ENCODE measurements at places on chromosomes 11 and 22. TPM values are rescaled to one million over a fixed set of nuclear protein-coding genes. Genes with fewer than 3 reads are reported as not detected.

GRCh38 chr11:18064450-18065054 is 18.5 kb upstream of the TPH1 start:
- no peaks in the 10 kb centered on the region for H3K27me3 ChIP-seq
- H3K36me3 ChIP-seq, result no peaks in the 10 kb centered on the region
- no peak for DNase-seq
- no peak overlapping the region for H3K27ac ChIP-seq

GRCh38 chr22:39690881-39691605 is 120.5 kb downstream of the CACNA1I start:
- H3K27ac ChIP-seq, result no peak overlapping the region
- no peak for DNase-seq
- peaks cover 41% of the 10 kb centered on the region for H3K27me3 ChIP-seq
- no peaks in the 10 kb centered on the region for H3K4me1 ChIP-seq
- H3K36me3 ChIP-seq, result no peaks in the 10 kb centered on the region

Gene CEP126
- total RNA-seq, result 10.9 TPM

DNA sequence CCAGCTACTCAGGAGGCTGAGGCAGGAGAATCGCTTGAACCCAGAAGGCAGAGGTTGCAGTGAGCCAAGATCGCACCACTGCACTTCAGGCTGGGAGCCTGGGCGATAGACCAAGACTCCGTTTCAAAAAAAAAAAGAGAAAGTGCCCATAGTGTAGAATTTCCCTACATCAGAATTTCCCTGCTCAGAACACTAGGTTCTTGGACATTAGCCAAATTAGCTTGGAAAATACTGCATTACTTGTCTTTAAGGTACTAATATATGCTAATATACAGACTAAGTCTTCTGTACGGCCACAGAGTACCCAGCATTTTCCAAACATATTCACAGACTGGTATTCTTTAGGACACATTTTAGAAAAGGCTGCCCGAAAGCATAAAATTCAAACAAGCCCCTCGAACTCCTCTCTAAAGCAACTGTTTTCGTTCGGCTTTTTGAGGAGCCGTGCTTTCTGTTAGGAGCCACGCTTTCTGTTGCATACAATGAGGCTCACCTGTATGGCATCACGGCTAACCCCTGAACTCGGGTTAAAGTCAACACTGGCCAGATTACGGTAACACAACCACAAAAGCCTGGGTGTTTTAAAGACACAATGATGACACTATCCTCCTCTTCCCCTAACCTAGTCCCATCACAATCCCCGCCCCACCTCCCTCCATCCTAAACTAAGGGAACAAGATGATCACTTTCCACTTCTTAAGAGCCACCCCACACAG is 18.4 kb downstream of the TNKS1BP1 start:
- peaks cover 16% of the 10 kb centered on the region for H3K36me3 ChIP-seq
- H3K4me3 ChIP-seq, result no peak overlapping the region
- peak; percentile 55 for DNase-seq
- peaks cover 38% of the 10 kb centered on the region for H3K4me1 ChIP-seq

GRCh38 chr11:31560842-31561476 is 51.4 kb downstream of the ELP4 start:
- H3K4me3 ChIP-seq, result no peak overlapping the region
- DNase-seq, result no peak
- no peak overlapping the region for H3K27ac ChIP-seq
- H3K27me3 ChIP-seq, result no peaks in the 10 kb centered on the region
- no peaks in the 10 kb centered on the region for H3K4me1 ChIP-seq
- H3K36me3 ChIP-seq, result no peaks in the 10 kb centered on the region

DNA sequence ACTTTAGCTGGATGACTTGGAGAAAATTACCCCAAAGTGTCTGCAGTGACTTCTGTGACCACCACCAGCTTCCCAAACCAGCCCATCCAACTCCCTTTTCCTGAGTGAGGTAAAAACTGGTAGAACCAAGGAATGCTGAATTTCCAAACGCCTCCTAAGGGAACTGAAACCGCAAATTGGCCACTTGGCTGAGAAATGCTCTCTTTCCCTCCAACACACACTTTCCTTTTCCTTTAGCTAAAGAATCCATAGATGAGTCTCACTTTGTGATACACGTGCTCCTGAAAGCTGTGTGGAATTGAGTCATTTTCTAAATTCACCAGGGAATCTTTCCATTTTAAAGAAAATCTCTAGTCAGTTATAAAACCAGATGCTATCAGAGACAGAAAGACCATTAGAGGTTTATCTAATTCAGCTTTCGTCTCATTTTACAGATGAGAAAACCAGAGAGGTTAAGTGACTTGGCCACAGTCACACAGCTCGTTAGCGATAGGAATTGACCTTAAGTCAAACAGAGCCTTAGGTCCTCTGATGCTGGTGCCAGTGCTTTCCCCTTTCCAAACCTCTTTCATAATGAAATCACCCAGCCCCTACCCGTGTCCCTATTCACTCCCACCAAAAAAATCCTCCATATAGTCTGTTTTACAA is 137.2 kb downstream of the COMMD9 start:
- H3K4me1 ChIP-seq, result no peaks in the 10 kb centered on the region
- no peaks in the 10 kb centered on the region for H3K36me3 ChIP-seq
- H3K27ac ChIP-seq, result no peak overlapping the region
- H3K4me3 ChIP-seq, result no peak overlapping the region
- DNase-seq, result no peak

Gene ANGPTL5
- not detected for total RNA-seq

Gene NPTXR
- total RNA-seq, result 3.9 TPM

Gene TMPRSS13
- total RNA-seq, result not detected

Gene DAGLA
- total RNA-seq, result 4.2 TPM

Gene RGL4
- total RNA-seq, result not detected

DNA sequence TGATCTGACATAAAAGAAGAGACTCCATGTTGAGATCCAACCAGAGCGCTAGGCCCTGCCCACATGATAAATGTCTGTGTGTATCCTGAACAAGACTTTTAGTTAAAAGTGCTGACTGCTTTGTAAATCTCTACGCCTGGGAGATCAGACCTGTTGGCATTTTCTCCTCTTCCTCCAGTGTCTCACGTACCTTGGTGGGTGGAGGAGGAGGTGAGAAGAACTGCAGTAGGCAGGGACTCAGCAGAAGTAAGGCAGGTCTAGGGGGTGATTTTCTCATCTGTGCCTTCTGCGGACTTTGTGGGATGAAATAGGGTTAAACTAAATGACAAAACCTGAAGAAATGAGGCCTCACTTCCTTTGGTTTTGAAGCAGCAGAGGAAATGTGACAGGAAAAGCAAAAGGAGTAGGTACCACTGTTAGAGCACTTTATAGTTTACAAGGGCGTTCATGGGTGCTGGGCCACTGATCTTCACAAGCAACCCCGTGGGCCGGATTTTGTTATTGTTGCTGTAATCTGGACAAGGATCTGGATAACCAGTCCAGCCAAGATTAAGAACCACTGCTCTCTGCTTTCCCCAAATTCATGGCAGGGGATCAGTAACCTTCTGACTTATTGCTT is 36.7 kb upstream of the PLET1 start:
- H3K27me3 ChIP-seq, result no peaks in the 10 kb centered on the region
- peaks cover 44% of the 10 kb centered on the region for H3K4me1 ChIP-seq
- H3K27ac ChIP-seq, result no peak overlapping the region

DNA sequence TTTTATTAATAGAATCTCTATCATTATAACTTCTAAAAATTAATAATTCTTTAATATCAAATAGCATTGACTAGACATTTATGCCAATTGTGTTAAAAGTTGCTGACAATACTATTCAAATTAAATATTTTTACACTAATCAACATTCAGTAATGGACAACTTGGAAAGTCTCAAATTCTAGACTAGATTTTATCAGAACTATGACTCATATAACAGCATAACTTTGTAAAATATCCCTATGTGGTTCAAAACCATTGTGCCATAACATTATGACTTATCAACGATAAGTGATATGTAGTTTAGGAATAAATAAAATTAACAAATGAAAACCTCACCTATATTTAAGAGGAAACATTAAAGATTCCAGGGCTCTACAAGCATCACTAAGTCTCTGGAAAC is 291.8 kb downstream of the SBF2 start:
- H3K4me3 ChIP-seq, result no peak overlapping the region
- DNase-seq, result no peak
- H3K36me3 ChIP-seq, result peaks cover 4% of the 10 kb centered on the region
- H3K27me3 ChIP-seq, result no peaks in the 10 kb centered on the region
- H3K4me1 ChIP-seq, result no peaks in the 10 kb centered on the region

GRCh38 chr11:122198291-122198983 is 82.4 kb upstream of the BLID start:
- peak overlapping the region; percentile 5 for H3K27ac ChIP-seq
- H3K4me3 ChIP-seq, result no peak overlapping the region
- DNase-seq, result no peak
- no peaks in the 10 kb centered on the region for H3K36me3 ChIP-seq
- H3K4me1 ChIP-seq, result peaks cover 24% of the 10 kb centered on the region

DNA sequence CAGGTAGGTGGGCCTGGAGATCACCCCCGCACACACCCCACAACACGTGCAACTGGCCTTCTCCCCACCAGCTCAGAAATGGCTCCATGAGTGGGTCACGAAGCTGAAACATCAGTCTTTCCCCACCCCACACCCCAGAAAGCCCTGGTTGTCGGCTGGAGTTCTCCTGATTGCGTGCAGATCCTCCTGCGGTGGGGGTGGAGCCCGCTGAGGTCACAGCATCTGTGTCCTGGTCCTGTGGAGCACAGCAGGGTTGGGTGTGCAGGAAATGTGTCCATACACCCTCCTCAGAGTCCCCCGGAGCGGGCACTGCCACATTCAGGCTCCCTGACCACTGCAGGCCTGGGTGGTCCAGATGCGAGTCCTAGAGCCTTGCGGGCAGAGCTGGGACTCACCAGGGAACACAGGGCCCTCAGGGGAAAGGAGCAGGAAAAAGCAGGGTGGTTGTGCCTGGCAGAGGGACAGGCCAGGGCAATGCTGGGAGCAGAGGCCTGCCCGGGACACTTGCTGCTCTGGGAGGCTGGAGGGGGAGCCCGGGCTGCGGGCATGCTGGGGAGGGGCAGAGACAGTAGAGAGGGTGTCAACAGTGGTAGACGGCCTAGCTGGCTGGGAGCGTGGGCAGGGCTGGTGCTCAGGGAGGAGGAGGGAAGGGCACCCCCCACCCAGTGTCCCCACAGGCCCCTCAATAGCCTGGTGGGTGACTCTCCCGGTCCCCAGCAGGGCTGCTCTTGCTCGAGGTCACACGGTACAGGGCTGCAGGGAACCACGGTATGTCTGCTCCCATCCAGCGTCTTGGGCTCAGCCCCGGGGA is 42.4 kb upstream of the PPARA start:
- peak; percentile 83 for DNase-seq
- H3K27ac ChIP-seq, result peak overlapping the region; percentile 84
- no peaks in the 10 kb centered on the region for H3K27me3 ChIP-seq

- H3K4me1 ChIP-seq, result peaks cover 68% of the 10 kb centered on the region
- no peak for DNase-seq
- H3K4me3 ChIP-seq, result no peak overlapping the region
- no peaks in the 10 kb centered on the region for H3K27me3 ChIP-seq
- H3K27ac ChIP-seq, result peak overlapping the region; percentile 77
- H3K36me3 ChIP-seq, result no peaks in the 10 kb centered on the region
Observed at GRCh38 chr11:46275964-46276641, 1.4 kb upstream of the CREB3L1 start.

Gene DDIAS
- 0.41 TPM for total RNA-seq

DNA sequence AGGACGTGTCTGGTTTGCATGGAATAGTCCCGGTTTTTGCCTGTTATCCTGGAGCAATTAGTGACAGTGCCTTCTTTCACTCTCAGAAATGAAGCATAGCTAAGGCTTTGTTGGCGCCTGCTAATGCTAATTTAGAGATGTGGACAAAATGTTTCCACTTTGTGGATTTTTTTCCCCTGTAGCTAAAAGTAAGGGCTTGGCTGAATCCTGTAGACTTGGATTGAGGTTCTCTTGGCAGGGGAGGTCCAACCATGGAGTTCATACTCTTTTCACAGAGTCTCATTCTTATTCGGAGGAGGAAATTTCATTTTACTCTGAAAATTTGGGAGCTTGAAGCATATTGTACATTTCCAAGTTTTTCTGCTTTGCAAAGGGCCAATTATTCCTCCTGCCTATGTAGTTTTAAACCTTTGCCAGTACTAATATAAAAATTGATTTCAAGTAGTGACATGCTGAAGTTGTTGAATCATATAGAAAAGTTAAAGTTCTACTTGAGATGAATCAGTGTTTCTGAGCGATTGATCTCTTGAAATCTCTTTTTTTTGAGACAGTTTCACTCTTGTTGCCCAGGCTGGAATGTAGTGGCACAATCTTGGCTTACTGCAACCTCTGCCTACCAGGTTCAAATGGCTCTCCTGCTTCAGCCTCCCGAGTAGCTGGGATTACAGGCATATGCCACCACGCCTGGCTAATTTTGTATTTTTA is 20.0 kb downstream of the PPFIA1 start:
- no peaks in the 10 kb centered on the region for H3K36me3 ChIP-seq
- no peaks in the 10 kb centered on the region for H3K27me3 ChIP-seq
- H3K4me1 ChIP-seq, result no peaks in the 10 kb centered on the region
- no peak overlapping the region for H3K27ac ChIP-seq

Gene PICK1
- 21.7 TPM for total RNA-seq

GRCh38 chr22:25377699-25378098 is 158.3 kb downstream of the CRYBB2 start:
- H3K4me1 ChIP-seq, result no peaks in the 10 kb centered on the region
- no peak for DNase-seq
- H3K27ac ChIP-seq, result no peak overlapping the region
- no peak overlapping the region for H3K4me3 ChIP-seq
- H3K27me3 ChIP-seq, result no peaks in the 10 kb centered on the region
